Left lung (tissue), 14 donors: ENCODE measurements at places on chromosomes 5 and 9. TPM values are rescaled to one million over a fixed set of nuclear protein-coding genes. Genes with fewer than 3 reads are reported as not detected.

C9orf43 gene
- total RNA-seq: 0.47 TPM

IZUMO3 gene
- total RNA-seq: not detected

RIMOC1 gene
- total RNA-seq: 35.5 TPM

GRCh38 chr5:102818345-102818744, 63.2 kb downstream of the PAM start:
- DNase-seq: no peak

DNA sequence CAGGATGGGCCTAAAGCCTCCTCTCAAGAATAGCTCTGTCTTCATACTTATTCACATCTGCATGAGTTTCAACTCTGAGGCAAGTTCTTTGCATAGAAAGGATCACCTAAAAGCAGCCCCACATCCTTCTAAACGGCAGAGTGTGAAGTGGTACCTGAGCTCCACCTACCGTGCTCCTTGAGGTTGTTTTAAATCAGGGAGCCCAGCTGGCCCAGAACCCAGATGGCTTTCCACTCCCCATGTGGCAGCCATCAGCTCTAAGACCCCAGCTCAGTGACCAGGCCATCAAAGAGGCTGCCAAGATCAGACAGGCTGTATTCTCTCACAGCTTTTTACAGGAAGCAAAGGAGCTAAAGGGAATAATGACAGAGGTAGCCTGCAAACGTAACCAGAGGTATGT, 299.3 kb downstream of the RASEF start:
- DNase-seq: no peak

DNA sequence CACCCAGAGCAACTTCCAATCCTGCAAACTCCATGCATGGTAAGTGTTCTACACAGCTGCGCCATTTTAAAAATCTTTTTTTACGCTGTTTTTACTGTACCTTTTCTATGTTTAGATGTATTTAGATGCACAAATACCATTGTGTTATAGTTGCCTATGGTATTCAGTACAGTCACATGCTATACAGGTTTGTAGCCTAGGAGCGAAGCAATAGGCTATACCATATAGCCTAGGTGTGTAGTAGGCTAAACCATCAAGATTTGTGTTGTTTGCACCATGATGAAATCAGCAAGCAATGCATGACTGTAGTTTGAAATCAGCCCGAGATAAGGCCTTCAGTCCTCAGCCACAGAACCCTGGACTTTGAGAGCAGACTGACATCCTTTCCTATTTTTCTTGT, 101.2 kb downstream of the LIX1 start:
- DNase-seq: no peak
